ENCODE measurements at places on chromosomes 11 and 22.

GRCh38 chr11:133347988-133348387 is 184.3 kb downstream of the OPCML start:
- H3K4me1 ChIP-seq, result no peaks in the 10 kb centered on the region
- H3K36me3 ChIP-seq, result no peaks in the 10 kb centered on the region
- no peaks in the 10 kb centered on the region for H3K27me3 ChIP-seq
- no peak overlapping the region for H3K4me3 ChIP-seq

DNA sequence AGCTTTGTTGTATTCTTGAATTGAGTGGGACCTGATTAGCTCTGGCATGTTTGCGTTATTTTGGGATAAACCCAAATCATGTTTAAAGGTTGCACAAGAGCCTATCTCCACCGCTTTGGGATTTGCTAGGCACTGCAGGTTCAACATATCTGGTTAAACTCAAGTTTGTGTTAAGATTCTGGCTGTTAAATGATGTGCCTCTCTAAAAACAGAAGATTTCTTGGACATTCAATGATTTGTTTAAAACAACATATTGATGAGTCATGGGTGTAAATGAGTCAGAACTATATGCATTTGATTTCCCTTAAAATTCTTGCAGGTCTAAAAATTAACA is 67.4 kb downstream of the AMOTL1 start:
- no peak for DNase-seq
- H3K4me1 ChIP-seq, result no peaks in the 10 kb centered on the region
- H3K27me3 ChIP-seq, result peaks cover 26% of the 10 kb centered on the region
- H3K4me3 ChIP-seq, result no peak overlapping the region
- H3K36me3 ChIP-seq, result no peaks in the 10 kb centered on the region

GRCh38 chr22:39839917-39840510 is 53.5 kb downstream of the ENTHD1 start:
- DNase-seq, result no peak
- H3K4me1 ChIP-seq, result peaks cover 13% of the 10 kb centered on the region
- H3K27ac ChIP-seq, result peak overlapping the region; percentile 67
- H3K36me3 ChIP-seq, result no peaks in the 10 kb centered on the region

- DNase-seq, result no peak
- H3K27me3 ChIP-seq, result peaks cover 48% of the 10 kb centered on the region
- peaks cover 3% of the 10 kb centered on the region for H3K36me3 ChIP-seq
- no peaks in the 10 kb centered on the region for H3K4me1 ChIP-seq
- H3K4me3 ChIP-seq, result no peak overlapping the region
Measured at GRCh38 chr11:127862406-127862805, 725.0 kb downstream of the ETS1 start.

DNA sequence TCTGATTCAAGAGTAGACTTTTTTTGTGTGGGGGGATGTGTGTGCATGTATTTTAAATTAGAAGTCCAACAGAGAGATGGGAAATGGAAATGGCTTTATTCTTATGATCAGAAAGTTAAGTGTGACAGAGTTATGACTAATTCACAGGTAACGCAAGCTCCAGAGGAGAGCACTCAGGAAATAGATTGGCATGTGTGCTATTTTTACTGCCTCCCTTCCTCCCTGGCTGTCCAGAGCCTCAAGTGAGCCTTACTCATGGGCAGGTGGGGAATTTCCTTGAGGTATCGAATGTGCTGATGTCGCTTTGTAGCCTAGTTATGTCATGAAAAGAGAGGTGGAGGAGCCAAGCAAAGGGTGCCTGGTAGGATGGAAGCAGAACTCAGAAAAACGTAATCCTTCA is 70.3 kb upstream of the BDNF start:
- H3K4me1 ChIP-seq, result no peaks in the 10 kb centered on the region
- no peak for DNase-seq
- no peak overlapping the region for H3K4me3 ChIP-seq
- no peak overlapping the region for H3K27ac ChIP-seq
- H3K27me3 ChIP-seq, result no peaks in the 10 kb centered on the region

DNA sequence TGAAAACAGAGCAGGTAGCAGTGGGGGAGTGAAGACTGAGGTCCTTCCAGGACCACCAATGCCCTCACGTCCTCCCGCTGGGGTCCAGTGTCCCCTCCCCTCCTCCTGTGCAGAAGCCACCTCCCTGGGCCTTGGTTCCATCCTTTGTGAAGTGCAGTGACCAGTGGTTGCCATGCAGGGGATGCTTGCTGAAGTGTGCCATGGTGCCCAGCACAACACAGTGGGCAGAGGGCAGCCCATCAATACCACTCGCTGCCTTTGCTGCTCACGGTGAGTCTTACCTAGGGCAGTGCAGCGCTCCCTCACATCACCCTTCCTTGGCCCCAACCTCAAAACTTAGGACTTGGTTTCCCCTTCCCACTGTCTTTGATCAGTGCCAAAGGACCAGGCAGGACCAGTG is 12.9 kb downstream of the MYEOV start:
- H3K27me3 ChIP-seq, result no peaks in the 10 kb centered on the region
- H3K27ac ChIP-seq, result no peak overlapping the region
- no peak for DNase-seq
- H3K36me3 ChIP-seq, result peaks cover 2% of the 10 kb centered on the region
- H3K4me3 ChIP-seq, result no peak overlapping the region

DNA sequence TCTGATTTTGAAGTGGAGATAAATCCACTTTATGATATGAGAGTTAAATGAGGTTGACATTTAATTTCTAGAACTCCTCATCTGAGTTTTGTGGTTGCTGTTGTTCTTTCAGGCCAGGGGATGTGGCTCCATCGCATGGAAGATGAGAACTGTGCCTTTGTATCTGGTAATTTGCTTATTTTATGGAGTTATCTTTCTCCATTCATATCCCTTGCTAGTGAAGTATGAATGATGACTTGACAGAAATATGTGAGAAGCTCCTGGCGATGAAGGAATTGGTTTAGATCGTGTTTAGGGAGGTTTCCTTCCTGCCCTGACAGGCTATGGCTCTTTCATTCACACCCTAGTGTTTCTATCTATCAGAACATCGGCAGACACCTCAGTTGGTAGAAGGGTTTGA is 393.7 kb downstream of the ETS1 start:
- H3K4me1 ChIP-seq, result peaks cover 26% of the 10 kb centered on the region
- H3K27ac ChIP-seq, result peak overlapping the region; percentile 4
- H3K27me3 ChIP-seq, result no peaks in the 10 kb centered on the region

- H3K4me1 ChIP-seq, result peaks cover 13% of the 10 kb centered on the region
- no peak overlapping the region for H3K27ac ChIP-seq
- H3K36me3 ChIP-seq, result peaks cover 13% of the 10 kb centered on the region
- DNase-seq, result no peak
- H3K27me3 ChIP-seq, result no peaks in the 10 kb centered on the region
Measured at GRCh38 chr11:72988821-72989220, 153.3 kb downstream of the FCHSD2 start.
